ENCODE measurements at places on chromosomes 7 and 10. TPM values are rescaled to one million over a fixed set of nuclear protein-coding genes. Genes with fewer than 3 reads are reported as not detected.
A peak's percentile ranks its signal among the peaks of the same experiment; 100 is the strongest.

GRCh38 chr7:25897261-25897782 lies 254.7 kb upstream of the NFE2L3 start:
- DNase-seq = no peak

DNA sequence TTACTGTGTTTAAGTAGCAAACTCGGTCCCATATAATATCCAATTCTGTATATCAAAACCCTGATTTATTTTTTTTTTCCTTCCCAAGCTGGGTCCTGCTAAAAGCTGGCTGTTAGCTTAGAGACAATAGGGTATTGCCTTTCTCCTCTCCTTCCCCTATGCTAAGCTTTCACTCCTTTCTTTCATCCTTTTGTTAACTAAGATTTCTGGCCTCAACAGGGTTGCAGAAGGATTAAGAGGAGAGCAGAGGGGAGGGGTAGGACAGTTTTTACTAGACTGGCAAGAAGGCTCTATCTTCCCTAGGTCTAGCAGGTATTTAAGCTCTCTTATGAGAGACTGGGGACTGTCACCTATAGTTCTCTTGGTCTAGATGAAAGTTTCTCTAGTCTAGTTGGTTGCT lies 229.2 kb downstream of the KCND2 start:
- DNase-seq = no peak

DNA sequence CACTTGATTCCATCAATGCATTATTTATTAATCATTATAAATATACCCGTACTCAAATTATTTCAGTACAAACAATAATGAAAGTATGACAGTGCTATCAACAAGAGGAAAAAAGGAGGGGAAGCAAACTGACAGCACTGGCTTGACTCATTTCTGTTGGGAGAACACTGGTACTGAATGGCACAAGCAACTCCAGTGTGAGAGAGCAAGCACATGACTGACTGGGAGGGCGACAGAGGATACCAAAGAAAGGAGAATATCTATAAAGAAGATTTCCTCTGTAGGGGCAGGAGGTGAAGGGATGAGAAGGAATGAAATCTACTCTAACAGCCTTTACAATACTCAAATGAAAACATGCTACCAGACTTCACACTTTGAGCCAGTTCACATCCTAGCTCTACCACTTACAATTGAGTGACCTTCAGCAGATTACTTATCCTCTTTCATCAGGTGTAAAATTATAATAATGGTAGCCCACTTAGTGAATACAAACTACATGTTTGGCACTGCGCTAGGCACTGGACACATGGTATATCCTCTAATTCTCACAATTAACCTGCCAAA lies 1.5 kb downstream of the USP54 start:
- DNase-seq = no peak

- no peak for DNase-seq
Observed at GRCh38 chr7:4785371-4785770, 9.9 kb downstream of the AP5Z1 start.

DNA sequence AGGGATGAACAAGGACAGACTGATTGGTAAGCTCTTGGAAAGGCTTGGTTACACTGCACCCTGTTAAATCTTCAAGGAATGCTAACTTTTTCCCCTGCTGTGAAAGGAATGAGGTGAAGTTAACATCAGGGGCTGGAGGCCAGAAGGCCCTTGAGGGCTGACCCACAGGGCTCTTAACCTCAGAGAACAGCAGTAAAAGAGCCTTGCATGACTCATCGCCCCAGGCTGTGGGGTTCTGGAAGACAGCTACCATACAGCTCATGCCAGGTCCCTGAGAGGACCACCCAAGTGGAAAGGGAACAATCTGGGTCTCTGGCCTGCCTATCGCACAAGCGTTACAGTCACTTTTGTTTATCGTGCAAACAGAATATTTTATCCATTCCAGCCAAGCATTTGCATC lies 54.4 kb downstream of the CYP2C9 start:
- DNase-seq = no peak

GRCh38 chr7:25786936-25787335 lies 365.1 kb upstream of the NFE2L3 start:
- no peak for DNase-seq

GRCh38 chr7:87886875-87887274 lies 10.6 kb downstream of the DBF4 start:
- DNase-seq = no peak

DNA sequence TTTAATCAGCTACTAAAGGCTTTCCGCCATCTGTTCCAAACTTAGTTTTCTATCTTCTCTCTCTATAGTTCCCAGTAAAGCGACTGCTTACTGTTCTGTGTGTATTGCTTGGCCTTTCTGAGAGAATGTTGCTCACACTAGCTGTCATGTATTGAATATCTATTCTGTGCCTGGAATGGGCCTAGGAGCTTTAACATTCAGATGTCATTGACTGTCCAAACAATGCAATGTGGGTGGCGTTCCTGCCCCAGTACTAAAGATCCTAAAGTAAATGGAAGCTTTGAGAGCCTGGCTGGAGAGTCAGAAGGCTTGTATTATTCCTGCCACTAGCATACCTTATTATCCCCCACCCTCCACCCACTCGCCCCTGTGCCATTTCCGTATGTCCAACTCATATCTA lies 163.5 kb downstream of the SDHAF3 start:
- no peak for DNase-seq

GRCh38 chr10:47195274-47195885 lies 104.6 kb upstream of the GDF10 start:
- DNase-seq = no peak

DNA sequence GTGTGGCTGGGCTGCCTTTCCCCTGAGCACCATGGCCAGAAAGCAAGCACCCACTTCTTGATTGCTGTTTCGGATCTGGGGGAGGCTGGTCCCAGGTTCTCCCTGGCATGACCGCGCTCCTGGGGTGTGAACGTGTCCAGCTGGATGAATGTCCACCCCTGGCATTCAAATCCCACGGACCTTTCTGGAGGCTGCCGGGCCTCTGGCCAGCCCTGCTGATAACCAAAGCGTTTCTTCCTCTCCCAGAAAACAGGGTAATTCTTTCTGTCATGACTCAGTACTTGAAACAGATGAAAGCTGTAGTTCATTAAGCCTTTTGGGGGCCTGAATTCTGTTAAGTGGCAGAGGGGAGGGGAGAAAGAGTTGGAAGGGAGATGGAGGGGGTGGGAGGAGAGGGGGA lies 73.1 kb upstream of the SAMD8 start:
- DNase-seq = peak; percentile 35

- no peak for DNase-seq
Observed at GRCh38 chr7:47087866-47088265, 494.0 kb downstream of the TNS3 start.

- DNase-seq = no peak
Observed at GRCh38 chr7:158137516-158138328, 449.9 kb downstream of the PTPRN2 start.

The INMT gene
- total RNA-seq = 49.5 TPM

The WNT2 gene
- total RNA-seq = 0.14 TPM
